ENCODE measurements at places on chromosomes 11 and 22. TPM values are rescaled to one million over a fixed set of nuclear protein-coding genes. Genes with fewer than 3 reads are reported as not detected.

DNA sequence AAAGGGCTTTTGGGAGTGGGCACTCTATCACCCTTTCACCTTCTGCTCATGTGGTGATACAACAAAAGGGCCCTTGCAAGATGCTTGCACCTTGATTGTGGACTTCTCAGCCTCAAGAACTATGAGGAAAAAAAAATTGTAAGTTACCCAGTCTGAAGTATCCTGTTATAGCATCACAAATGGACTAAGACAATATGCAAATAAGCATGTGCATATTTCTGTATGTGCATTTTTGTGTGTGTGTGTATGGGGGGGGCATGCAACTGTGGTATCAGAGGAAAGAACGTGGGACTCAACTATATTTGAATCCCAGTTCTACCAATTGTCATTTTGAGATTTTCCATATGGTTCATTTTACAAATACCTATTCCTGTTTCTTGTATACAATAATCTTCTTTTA, 10.9 kb downstream of the JRKL start:
- DNase-seq: no peak

GRCh38 chr11:117761993-117762392, 35.0 kb downstream of the DSCAML1 start:
- DNase-seq: no peak

IGF2 gene
- 379 TPM for polyA plus RNA-seq

C11orf21 gene
- 0.08 TPM for polyA plus RNA-seq

- no peak for DNase-seq
Observed at GRCh38 chr22:24434471-24435322, 7.3 kb downstream of the ADORA2A start.

- DNase-seq: no peak
Observed at GRCh38 chr11:46437122-46437689, 45.6 kb upstream of the CHRM4 start.

SAA4 gene
- 53.4 TPM for polyA plus RNA-seq

- DNase-seq: no peak
Observed at GRCh38 chr11:29449281-29450074, 567.4 kb downstream of the KCNA4 start.

YPEL4 gene
- polyA plus RNA-seq: 0.04 TPM

DNA sequence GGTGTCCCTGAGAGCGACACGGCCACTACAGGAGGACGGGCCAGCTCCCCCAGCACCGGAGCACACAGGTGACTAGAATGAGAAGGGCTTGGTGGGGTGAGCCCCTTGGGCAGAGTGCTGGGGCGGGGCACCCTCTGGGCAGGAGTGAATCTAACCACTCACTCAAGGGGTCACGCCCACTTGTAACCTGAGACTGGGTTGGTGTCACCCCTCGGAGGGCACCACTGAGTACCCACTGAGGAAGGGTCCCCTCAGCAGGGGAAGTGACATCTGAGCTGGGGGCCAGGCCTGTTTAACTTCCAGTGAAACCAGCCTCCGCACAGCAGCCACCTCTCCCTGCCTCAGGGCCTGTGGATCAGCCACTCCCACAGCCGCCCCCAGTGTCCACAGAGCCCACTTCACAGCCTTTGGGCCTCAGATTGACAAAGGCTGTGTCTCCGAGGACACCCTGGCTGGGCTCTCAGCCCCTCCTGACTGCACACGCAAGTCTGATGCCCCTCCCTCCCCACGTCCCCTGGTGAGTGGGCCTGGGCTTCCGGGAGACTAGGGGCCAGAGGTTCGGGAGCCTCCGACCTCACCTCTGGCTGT, 5.6 kb downstream of the GATD1 start:
- no peak for DNase-seq

GRCh38 chr11:116882386-116882785, 45.0 kb upstream of the APOA1 start:
- DNase-seq: no peak

GRCh38 chr11:35121326-35121865, 17.6 kb upstream of the CD44 start:
- no peak for DNase-seq

DNA sequence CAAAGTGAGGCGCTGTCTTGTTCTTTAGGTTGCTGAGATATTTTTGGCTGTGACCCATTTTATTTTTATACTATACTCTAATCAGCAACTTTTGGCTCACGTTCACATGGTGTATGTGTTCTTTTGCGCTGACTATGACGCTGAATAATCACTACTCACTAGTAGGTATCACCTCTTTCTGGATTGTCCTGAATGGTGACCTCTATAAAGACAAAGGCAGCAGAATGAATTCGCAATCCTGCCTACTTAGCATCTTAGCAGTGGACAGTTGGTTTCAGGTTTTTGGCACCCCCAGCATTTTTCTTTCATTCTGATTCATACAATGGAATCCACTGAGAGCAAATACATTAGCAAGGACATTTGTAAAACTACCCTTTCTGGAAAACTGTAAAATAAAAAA, 351.3 kb downstream of the JRKL start:
- DNase-seq: no peak

SERPIND1 gene
- 408 TPM for polyA plus RNA-seq

OOSP4A gene
- polyA plus RNA-seq: not detected

SYT7 gene
- polyA plus RNA-seq: 4.4 TPM

- no peak for DNase-seq
Observed at GRCh38 chr11:96949464-96949863, 559.7 kb downstream of the JRKL start.

- DNase-seq: no peak
Observed at GRCh38 chr11:131274233-131274632, 96.2 kb upstream of the NTM start.

GRCh38 chr11:100297516-100297915, 389.6 kb upstream of the ARHGAP42 start:
- DNase-seq: no peak

DNA sequence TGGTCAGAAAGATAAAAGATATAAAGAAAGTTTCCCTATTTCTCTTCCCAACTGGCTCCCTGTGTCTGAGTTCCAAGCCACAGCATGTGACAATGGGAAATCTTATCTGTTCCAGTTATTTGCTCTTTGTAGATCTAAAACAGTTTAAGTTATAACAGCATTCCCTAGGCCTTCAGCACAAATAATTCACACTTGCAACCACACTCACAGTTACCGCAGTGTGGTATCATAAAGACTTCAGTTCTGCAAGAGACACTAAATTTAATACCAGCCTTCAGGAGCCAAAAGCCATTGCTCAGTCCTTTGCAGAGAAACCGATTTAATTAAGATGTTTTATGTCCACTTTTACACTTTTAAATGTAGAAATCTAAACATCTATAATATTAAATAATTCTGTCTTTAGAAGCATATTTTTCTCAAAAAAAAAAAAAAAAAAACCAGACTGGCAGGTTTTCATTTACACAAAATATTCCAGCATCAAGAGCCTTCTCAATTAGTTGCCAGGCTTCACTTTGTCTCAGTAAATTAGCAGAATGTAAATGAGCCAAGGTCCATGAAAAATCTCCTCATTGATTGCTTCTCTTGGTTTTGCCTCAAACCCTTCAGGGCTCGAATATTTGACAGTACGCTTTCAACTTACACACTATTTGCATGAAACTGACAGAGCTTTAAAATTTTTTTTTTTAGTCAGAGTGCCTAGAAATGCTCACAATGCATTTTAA, 300.0 kb upstream of the DDI1 start:
- DNase-seq: no peak

IL10RA gene
- 0.03 TPM for polyA plus RNA-seq

DNA sequence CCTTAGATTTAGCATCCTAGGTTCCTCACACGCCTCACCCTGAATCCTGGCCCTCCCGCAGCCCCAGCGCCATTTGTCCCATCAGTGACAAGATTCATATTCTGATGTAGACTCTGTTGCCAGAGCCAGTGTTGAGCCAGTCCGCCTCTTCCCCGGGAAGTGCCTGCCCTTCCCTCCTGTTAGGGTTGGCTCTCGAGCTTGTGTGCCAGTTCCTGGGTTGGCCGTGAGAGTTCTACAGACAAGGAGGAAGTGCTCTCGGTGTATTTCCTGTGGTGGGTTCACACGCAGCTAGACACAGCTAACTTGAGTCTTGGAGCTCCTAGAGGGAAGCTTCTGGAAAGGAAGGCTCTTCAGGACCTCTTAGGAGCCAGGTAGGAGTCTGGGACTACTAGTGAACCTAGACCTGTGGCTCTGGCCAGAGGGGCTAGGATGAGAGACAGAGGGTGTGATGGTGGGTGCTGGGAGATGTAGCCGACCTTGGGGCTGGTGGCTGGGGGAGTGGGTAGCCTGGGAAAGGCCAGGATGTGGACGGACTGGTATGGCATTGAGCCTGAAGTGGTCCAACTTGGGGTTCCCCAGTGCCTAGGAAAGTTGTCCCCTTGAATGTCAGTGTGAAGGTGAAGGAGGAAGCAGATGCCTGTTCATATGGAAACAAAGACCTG, at the start of gene IL18BP:
Gene IL18BP (plus strand): TSS at position 261 of the 662 bp plus-strand sequence. CDS start 1,076 bp downstream, outside the sequence.
- DNase-seq: no peak

DNA sequence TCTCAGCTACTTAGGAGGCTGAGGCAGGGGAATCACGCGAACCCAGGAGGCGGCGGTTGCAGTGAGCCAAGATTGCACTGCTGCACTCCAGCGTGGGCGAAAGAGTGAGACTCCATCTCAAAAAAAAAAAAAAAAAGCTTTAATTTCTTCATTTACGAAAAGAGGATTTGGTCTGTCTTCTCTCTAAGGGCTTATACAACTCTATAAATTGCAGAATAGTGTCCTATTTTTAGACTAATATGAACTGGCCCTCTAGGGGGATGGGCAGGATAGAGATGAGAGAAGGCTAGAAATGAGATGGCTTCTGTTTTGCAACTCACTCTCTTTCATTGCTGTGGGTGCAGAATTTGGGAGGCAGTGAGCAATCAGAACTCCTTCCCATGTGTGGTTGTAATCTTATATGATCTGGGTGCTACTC, 11.3 kb downstream of the MAML2 start:
- DNase-seq: no peak

GRCh38 chr11:64371201-64371600, 12.2 kb downstream of the RPS6KA4 start:
- DNase-seq: no peak

- no peak for DNase-seq
Observed at GRCh38 chr11:104206936-104207335, 43.0 kb upstream of the PDGFD start.

DNA sequence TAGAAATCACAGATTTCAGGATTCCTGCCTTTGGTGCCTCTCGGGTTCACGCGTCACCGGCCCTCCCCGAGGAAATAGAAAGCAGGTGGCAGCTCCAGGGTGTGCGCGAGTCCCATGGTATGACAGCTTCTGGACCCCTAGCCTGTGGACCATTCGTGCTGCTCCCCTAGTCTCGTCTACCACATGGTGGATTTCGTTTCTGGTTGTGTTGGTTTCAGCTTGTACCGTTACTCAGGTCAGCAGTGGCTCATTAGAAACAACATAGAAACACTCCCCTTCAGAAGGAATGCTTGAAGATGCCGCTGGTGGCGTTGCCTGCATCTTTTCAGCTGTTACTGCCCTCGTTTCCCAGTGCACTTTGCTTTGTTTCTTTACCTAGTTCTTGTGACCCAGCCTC, 700 bp downstream of the TTC17 start:
- DNase-seq: peak; percentile 16

GRCh38 chr11:42806191-42806590, 505.6 kb upstream of the API5 start:
- no peak for DNase-seq

DNA sequence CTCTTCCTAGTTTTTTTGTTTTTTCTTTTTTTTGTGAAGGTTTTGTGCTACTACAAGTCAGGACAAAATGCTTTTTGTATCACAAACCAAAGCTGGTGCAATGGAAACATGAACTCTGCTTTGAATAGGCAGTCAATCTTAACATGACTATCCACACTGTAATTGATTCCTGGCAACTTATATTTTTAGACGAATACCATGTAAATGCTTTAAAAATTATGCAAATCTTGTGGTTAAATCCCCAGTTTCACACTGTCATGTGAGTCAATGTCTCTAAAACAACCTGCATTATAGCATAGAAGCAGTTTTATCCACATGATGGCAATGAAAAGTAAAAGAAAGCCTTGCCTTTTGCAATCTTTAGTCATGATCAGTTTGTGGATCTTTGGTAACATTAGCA, 8.9 kb downstream of the TRPC6 start:
- DNase-seq: no peak

GRCh38 chr11:61486779-61487178, 21.8 kb upstream of the LRRC10B start:
- DNase-seq: no peak

- DNase-seq: no peak
Observed at GRCh38 chr11:9823887-9824385, 160.1 kb downstream of the SWAP70 start.

ZP1 gene
- 0.16 TPM for polyA plus RNA-seq

DNA sequence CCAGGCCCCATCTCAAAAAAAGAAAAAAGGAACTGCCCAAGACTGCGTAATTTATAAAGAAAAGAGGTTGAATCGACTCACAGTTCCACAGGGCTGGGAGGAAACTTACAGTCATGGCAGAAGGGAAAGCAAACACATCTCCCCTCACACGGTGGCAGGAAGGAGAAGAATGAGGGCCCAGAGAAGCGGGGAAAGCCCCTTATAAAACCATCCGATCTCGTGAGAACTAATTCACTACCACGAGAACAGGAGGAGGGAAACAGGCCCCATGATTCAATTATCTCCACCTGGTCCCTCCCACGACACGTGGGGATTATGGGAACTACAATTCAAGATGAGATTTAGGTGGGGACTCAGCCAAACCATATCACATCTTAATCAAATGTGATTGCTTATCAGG, 82.2 kb downstream of the BUD13 start:
- DNase-seq: no peak

CARD16 gene
- polyA plus RNA-seq: 0.48 TPM

CSRP3 gene
- not detected for polyA plus RNA-seq

LUZP2 gene
- polyA plus RNA-seq: not detected

DNA sequence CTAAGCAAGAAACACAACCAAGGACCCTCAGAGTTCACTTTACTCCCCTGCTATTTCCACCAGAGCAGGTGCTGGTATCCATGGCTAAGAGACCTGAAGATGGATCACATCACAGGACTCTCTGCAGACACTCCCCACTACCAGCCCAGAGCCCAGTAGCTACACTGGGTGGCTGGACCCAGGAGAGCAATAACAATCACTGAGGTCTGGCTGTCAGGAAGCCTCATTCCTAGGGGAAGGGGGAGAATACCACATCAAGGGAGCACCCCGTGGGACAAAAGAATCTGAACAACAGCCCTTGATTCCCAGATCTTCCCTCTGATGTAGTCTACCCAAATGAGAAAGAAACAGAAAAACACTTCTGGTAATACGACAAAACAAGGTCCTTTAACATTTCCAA, 9.0 kb upstream of the MMP7 start:
- DNase-seq: no peak

- DNase-seq: no peak
Observed at GRCh38 chr11:8691601-8692000, 9.0 kb downstream of the RPL27A start.

GRCh38 chr11:71131861-71132260, 120.5 kb downstream of the SHANK2 start:
- no peak for DNase-seq

- DNase-seq: peak; percentile 56
Observed at GRCh38 chr11:61890529-61891330, 615 bp downstream of the FADS3 start.

DNA sequence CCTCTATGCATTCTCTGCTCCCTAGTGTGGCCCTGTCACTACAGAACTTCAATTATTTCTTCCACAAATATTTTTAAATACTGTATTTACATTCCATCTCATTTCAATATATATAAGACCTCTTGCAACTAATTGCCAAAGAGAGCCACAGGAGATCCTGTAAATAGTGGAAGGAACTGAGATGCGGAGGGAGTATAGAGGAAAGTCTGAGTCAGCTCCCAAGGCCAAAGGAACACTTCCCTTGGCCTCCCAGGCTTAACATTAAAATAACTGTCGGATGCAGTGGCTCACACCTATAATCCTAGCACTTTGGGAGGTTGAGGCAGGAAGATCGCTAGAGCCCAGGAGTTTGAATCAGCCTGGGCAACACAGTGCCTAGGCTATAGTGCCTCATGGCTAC, 31.2 kb downstream of the RBFOX2 start:
- no peak for DNase-seq
